CD8-positive, alpha-beta memory T cell (primary cell): ENCODE measurements at places on chromosomes 11 and 22.

- no peak for DNase-seq
These were observed 62.4 kb downstream of the PARVB start for GRCh38 chr22:44086271-44087088.

GRCh38 chr11:15333407-15333806, 218.7 kb downstream of the INSC start:
- no peak for DNase-seq

DNA sequence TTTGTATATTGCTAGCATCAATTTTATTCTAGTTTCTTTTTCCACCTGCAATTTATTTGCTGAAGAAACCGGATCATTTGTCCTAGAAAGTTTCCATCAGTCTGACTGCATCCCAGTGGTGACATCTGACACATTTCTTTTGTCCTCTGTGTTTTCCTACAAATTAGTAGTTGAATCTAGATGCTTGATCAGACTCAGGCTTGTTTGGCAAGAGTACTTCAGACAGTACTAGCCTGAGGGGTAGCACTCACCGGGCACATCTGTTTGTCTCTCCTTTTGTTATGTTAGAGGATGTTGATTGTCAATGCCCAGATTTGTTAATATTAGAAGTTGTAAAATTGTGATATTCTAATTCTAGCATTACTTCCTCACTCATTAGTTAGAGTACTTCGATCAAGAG, 204.8 kb downstream of the SWAP70 start:
- DNase-seq: no peak

GRCh38 chr11:35735411-35735810, 72.8 kb downstream of the TRIM44 start:
- no peak for DNase-seq

GRCh38 chr11:17629113-17629512, 82.1 kb downstream of the OTOG start:
- DNase-seq: no peak

DNA sequence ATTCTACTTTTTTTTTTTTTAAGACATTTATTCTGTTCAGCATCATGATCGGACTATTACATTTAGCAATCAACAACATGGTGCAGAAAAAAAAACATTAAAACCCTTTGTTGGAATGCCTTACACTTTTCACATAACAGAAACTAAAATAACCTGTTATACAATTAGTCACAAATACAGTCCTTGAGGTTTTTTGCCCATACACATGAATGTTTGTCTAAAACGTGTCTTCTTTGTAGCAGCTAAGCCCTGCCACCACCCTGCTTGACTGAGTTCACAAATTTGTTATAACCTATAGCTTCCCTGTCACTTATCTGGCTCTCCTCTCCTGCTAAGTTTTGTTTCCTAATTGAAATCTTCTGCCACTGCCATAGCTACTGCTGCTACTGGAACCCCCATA, 75.4 kb upstream of the ARHGAP20 start:
- DNase-seq: no peak

- DNase-seq: peak; percentile 33
These were observed 97.1 kb downstream of the CD44 start for GRCh38 chr11:35235936-35236666.

DNA sequence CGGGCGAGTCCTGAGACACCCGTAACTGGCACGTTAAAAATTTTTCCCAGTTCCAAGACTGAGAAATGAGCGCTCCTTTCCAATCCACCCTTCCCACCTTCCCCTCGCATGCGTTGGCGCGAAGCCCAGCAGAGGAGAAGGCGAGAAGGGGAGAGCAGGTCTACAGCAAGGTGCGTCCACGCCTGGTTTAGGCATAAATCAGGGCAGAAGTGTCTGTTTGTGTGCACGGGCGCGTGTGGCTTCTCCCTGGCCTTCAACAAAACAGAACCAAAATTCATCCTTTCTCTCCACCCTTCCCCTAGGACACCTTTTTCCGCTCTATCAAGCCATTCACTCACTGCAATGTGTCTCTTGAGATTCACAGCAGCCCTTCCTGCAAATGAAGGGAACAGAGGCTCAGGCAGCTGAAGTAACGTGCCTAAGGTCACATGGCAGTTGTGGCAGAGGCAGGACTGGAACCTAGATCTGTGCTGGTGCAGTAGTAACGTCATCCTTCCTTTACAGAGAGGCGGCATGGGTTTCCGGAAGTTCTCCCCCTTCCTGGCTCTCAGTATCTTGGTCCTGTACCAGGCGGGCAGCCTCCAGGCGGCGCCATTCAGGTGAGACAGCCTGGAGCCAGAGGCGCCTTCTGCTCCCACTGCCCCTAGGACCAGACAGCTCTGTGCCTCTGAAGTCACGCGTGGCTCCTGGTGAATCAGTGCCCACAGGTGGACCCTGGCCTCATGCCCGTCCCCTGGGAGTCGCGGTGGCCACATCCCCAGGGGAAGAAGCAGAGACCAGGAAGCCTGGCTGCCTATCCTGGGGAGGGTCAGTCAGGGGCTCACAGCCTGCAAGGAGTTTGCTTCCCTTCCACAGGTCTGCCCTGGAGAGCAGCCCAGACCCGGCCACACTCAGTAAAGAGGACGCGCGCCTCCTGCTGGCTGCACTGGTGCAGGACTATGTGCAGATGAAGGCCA, 1.1 kb downstream of the CALCB start:
- peak; percentile 60 for DNase-seq

- DNase-seq: peak; percentile 76
These were observed 4.8 kb downstream of the SDF2L1 start for GRCh38 chr22:21646608-21647590.

DNA sequence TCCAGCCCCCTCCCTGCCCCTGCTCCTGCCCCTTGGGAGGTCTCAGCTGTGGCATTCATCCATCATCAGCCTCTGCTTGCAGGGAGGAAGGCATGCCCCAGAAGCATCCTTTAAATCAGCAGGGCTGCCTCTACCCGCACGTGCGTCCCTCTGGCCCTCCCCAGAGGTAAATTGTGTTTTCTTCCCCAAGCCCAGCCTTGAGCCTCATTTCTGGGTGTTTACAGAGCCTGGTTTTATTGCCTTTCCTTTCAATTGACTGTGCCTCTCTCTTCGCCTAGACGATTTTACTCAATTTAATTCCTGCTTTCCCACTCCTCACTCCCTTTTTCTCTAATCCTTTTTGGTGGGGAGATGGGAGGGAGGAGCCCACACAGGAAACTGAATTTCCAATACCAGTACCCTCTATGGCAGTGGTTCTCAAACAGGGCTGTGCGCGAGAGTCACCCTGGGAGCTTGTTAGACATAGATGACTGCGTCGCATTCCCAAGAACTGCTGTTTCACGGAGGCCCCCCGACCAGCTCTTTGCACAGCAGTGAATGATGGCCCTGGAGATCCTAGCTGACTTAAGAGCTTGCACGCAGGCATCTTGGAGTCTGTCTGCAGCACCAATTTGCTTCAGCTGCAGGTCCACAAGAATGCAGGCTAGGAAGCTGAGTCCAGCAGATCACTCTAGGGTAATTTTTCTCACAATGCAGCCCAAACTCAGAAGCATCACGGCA, 15.1 kb upstream of the OAF start:
- no peak for DNase-seq

GRCh38 chr11:95505927-95506426, 275.0 kb upstream of the SESN3 start:
- no peak for DNase-seq

DNA sequence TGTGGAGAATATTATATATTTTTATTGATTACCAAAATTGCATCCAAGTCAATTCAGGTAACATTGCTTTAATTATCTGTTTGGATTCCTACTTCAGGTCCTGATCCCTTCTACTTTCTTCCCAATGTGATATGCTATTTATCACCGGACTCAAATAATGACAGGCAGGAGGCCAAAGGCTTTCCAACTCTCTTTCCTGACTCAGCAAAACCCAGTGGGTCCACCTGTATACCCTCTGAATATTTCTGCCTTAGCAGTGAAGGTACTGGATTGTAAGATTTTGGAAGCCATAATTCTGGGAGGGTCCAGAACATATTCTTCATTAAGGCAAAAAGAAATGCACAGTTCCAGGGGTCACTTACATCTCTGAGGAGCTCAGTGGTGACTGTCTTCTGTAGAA, 260.2 kb upstream of the UBASH3B start:
- no peak for DNase-seq

GRCh38 chr22:40567626-40568328, 68.7 kb downstream of the MRTFA start:
- DNase-seq: no peak

DNA sequence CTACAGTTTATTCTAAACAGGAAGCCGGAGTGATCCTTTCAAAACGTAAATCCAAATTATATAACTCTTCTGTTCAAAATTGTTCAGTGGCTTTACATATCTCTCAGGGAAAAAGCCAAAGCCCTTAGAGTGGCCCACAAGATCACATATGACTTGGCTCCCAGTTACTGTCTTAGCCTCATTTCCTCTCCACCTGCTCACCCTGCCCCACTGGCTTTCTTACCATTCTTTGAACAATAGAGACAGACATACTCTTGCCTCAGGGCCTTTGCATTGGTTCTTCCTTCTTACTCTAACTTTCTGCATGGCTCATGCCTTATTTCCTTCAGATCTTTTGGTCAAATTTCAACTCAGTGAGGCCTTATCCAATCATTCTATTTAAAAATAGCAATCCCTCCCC, 52.1 kb downstream of the STIM1 start:
- no peak for DNase-seq

DNA sequence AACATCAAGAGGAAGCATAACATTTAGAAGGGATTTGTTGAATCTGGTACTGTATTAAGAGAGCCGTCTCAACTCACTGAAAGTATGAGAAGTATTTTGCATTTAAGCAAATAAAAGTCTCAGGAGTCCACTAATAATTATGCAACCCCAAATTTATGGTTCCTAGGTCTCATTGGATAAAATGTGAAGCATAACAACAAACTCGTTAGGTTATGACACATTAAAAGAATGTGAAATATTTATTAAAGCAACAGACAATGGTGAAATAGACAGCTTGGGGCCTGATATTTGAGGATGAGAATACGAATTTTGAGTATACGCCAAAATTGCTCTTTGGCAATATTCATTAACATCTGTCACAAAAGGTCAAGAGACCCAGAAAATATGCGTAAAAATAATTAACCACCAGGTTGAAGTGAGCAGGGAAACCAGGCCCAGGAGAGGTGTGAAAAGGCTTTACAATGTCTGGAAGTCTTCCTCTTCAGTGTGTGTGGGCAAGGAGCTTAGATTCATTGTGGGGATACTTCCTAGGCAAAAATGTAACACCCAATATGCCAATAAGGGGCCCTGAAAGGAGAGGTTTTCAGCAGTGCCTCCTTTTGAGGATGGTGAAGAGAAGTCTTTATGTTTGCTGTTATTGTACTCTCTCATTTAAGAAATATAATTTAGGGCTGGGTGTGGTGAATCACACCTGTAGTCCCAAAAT, 89.2 kb downstream of the FDX1 start:
- no peak for DNase-seq

GRCh38 chr11:75611823-75612222, 49.8 kb downstream of the SERPINH1 start:
- DNase-seq: no peak

DNA sequence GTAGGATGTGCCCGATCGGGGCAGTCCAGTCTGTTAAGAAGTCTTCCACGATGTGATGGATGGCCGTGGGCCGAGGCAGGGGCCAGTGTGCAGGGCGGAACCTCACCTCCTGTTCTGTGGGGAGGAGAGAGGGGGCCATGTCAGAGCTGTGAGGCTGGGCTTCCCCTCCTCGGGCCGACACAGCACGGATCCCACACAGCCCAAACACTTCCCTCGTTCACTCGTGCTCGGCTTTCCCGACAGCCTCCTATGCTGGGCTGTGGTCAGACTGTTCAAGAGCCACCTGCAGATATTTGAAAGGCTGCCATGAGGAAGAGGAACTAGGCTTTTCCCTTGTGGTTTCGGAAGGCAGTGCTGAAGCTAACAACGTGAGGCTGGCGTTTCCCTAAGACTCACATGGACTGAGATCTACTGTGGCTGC, 12.3 kb upstream of the TXN2 start:
- no peak for DNase-seq

- peak; percentile 40 for DNase-seq
These were observed 64.7 kb upstream of the ASPHD2 start for GRCh38 chr22:26364066-26365015.

DNA sequence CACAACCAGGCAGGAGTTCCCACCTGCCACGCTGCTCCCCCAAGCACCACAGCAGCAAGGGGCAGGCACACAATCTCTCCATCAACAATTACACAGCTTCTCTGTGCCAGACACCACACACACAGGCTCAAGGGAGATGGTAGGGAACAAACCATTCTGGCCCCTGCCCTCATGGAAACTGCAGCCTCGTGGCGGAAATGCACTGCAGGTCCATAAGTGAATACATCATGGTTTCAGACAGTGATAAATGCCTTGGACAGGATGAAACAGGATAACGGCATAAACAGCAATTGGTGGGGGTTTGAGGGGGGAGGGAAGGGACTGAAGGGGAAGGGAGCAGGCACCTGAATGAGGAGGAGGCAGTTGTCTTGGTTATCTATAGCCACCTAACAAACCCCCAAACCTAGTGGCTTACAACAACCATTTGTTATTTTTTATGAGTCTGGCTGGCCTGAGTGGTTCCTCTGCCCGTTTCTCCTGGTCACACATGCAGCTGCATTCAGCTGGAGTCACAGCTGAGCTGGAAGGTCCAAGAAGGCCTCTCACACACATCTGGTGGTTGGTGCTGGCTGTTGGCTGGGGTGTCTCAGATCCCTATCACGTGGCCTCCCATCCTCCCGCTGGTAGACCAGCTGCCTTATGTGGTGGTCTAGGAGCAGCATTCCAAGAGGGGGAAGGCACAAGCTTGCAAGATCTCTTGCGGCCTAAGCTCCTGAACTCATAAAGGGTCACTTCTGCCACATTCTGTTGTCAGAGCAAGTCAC, 15.0 kb upstream of the YWHAH start:
- no peak for DNase-seq

GRCh38 chr11:128948583-128948982, 5.9 kb upstream of the TP53AIP1 start:
- DNase-seq: no peak

DNA sequence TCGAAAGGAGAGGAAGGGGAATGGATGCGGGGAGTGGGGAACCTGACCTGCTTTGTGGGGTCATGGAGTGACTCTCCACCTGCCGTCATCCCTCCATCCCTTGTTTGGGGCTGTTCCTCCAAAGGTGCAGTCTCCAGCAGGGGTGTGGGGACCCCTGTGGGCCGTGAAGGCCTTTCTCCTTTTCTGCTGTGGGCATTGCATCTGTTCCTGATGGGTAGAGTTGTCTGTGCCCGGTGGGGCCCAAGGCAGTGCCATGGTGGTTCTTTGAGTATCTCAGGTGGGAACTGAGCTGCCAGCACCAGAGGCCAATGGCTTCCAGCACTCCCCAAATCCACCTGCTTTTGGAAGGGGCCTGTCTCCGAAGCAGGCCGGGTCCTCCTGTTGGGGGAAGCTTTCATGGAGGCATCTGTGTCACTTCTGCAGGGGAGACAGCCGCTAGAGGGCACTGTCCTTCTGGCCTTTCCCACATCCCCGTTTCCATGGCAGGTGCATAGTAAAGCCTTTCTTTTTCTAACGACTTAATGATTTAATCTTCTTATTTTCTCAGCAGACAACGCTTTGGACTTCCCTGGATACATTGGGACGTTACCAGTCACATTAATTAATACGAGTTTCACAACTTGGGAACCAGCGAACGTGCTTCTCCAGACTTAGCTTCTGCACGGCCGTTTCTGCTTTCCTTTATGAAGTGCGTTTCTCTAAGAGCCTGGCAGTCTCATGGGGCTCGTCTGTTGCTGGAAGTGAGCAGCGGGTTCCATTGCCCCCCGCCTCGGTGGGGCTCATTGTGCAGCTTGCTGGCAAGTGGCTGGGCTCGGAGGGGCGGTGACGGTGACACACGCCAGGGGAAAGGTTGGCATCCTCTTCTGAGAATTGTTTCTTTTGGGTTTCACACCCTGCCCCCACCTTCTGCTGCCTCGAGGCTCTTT, 57.1 kb downstream of the PARVB start:
- DNase-seq: peak; percentile 53
